ENCODE measurements at places on chromosomes 4 and X. TPM values are rescaled to one million over a fixed set of nuclear protein-coding genes. Genes with fewer than 3 reads are reported as not detected.

Gene FANCB
- 15.2 TPM for total RNA-seq

Gene ZIC3
- not detected for total RNA-seq

Gene SPACA5
- not detected for total RNA-seq

Gene SLC4A4
- total RNA-seq: 2.0 TPM

Gene RGN
- 2.9 TPM for total RNA-seq

Gene ELF2
- total RNA-seq: 30.0 TPM

Gene TBC1D9
- total RNA-seq: 50.1 TPM

Gene FGFR3
- total RNA-seq: 0.25 TPM

Gene MGAT4D
- not detected for total RNA-seq

Gene ARHGAP10
- total RNA-seq: 33.6 TPM

Measured in uterine smooth muscle cell (primary cell).